ENCODE measurements at places on chromosomes 7 and 10.

DNA sequence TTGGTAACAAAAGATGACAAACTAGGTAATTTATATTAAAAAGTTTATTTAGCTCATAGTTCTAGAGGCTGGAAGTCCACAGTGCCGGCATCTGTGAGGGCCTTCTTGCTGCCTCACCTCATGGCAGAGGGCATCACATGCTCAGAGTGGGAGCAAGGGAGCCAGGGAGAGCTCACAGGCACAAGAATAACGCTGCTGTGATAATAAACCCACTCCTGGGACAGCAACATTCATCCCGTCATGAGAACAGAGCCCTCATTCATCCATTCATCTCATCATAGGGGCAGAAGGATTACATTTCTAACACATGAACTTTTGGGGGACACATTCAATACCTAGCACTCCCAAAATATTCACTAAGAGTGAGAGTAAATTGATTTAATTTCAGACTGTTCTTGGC lies 170.6 kb upstream of the AKR1E2 start:
- no peak for DNase-seq

GRCh38 chr10:101397140-101397539 lies 43.2 kb downstream of the BTRC start:
- no peak for DNase-seq

DNA sequence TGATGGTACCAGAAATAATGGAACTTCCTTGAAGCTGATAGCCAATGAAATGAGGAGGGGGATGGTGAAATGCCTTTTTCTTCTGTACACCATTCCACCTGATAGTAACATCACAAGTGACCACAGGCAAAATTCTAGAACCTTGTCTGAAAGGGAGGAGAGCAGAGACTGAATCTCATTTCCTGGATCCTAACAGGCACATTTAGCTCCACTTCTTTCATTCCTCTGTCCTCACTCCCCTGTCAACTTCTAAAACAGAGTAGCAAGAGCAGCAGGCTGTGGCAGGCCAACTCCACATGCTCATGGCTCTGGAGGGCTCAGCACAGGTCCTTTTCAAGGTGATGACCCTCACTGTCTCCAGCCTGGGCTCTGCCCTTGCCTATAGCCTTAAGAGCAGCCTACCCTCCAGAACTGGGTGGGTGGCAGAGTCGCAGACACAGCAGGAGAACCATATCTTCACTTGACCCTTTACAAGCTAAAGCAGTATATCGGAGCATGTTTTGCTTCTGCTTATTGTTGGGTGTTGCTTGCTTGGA lies at the start of gene LRRC18:
TSS of gene LRRC18 (minus strand) at position 51 of the 536 bp plus-strand sequence. CDS start 25,685 bp downstream, outside the sequence.
- DNase-seq, result no peak

DNA sequence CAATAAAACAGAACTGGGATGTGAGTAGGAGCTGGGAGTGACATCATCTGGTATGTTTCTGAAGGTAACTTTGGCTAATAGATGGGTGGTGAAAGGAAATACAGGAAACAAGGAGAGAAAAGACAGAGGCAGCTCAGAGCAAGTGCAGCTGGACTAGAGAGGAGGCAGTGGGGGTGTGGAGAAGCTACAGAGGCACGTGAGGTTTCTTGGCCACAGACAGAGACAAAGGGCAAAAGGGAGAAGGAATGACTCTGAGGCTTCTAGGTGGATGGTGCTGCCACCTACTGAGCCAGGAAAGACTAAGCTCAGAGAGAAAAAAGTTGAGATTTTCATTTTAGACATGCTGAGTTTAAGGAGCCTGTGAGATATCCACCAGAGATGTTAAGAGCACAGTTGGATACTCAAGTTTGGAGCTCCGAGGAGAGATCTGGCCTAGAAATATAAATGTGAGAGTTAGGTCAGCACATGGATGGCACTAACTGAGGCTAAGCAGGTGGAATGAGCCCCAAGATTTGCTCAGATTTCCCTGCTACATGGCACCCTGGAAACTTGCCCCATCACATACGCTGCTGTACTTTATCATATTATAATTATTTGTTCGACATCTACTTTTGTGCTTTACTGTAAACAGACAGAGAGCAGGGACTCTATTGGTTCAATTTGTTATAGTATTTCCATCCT lies 293.0 kb upstream of the IMMP2L start:
- no peak for DNase-seq

DNA sequence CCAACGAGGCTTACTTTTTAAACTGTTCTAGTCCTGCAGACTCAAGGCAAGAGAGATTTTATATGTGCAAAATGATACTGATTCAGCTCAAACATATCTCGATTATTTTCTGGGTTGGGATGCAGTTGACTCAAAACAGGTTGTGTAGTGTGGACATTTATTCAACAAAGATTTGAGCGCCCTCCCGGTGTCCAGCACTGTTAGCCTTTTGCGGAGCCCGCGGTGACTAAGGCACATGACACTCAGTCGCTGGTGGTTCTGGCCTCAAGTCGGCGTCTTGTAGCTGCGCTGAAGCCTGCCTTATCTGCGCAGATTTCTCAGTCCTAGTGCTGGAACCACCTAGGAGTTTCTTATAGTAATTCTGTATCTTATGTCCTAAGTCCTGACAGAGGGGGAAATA lies 938 bp upstream of the CADPS2 start:
- DNase-seq, result no peak

GRCh38 chr10:91311601-91312381 lies 91.3 kb downstream of the PCGF5 start:
- no peak for DNase-seq

- no peak for DNase-seq
Observed at GRCh38 chr7:148042935-148043631, 547.5 kb upstream of the C7orf33 start.

DNA sequence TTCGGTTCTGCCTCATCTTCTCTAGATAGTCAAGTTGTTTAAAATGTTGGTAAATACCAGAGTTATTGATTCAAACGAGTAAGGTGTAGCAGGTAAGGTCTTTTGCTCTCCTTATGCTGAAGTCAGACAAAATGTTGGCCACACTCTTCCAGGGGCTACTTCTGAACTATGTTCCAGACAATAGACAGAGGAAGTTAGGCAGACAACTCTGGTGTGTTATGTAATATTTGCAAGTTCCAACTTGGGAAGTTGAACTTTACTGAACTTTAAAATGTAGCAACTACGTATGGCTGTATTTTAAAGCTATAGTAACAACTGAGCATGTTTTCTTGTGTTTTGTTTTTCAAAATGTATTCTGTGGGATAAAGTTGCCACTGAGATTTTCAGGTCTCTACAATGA lies 125.7 kb upstream of the NEBL start:
- DNase-seq, result no peak

- DNase-seq, result no peak
Observed at GRCh38 chr10:1574719-1575118, 162.6 kb downstream of the ADARB2 start.

Measured in stimulated activated CD4-positive, alpha-beta T cell treated with anti-CD3 and anti-CD28 coated beads, Interleukin-1b, Interleukin-23, amount 100 ng/mL, for 24 hours (primary cell).